AG08396 (cell line): ENCODE measurements at places on chromosomes 1 and 21.

GRCh38 chr1:160835751-160836150 lies 26.9 kb downstream of the CD244 start:
- DNase-seq, result no peak

- DNase-seq, result no peak
These were observed 111.5 kb downstream of the ZFYVE9 start for GRCh38 chr1:52253421-52253820.

- DNase-seq, result no peak
These were observed 82.9 kb upstream of the POU3F1 start for GRCh38 chr1:38129473-38129872.

DNA sequence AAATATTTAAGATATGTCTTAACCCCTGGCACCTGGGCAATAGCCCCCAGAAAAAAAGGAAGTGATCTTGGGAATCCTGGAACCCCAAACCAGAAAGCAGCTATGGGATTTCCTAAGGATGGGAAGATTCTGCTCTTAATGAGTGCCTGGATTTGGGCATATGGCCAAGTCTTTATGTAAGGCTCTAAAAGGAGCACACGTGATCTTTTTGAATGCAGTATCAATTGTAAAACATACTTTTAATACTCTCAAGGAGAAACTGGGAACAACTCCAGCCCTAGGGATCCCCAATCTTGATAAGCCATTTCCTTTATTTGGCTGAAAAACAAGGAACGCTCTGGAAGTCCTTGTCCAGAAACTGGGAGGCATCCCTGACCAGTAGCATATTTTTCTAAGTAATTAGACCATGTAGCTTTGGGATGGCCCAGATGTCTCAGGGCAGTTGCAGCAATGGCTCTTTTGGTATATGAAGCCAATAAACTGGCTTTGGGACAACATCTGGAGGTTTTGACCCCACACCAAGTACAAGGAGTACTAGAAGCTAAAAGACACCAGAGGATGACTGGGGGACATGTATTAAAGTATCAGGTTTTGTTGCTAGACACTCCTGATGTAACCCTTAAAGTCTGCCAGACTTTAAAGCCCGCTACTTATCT lies 80.9 kb upstream of the KIAA0040 start:
- no peak for DNase-seq

DNA sequence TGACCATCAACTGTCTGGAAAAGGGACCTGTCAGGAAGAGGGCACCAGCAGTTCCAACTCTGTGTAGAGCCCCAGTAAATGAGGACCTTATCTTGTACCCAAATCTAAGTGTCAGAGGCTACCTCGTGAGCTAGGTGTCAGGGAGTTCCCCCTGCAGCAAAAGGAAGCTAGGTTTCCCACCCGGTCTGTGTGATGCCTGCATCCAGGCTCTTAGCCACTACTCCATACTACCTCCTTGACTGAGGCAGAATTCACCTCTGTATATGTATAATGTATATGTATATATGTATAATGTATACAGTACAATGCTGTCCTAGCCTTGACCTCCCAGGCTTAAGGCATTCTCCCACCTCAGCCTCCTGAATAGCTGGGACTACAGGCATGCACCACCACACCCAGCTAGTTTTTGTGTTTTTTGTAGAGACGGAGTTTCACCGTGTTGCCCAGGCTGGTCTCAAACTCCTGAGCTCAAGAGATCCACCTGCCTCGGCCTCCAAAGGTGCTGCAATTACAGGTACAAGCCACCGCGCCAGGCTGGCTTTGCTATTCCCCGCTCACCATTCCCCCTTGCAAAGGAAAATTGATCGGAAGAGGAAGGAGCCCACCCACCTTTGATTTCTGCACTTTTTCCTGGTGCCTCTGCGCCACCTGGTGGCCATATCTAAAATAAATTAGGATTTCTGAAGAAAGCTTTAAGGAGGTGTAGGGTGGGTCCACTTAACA lies 15.7 kb upstream of the LUZP1 start:
- no peak for DNase-seq

GRCh38 chr1:175364424-175365076 lies 172.0 kb upstream of the KIAA0040 start:
- no peak for DNase-seq

GRCh38 chr1:226736001-226736907 lies 2.8 kb downstream of the ITPKB start:
- no peak for DNase-seq

DNA sequence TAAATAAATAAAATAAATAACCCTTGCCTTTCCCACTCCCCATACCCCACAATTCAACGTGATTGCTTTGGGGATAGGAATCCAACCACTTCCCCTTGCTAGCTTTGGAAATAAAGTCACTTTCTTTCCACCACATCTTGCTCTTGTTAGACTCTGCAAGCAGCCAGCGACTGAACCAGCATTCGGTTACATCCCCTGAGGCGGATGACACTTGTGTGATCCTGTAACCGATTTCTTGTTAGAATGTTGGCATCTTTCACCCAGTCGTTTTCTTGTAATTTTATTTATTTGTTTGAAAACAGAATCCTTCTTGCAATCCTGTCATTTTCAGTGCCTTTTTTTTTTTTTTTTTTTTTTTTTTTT lies 1.6 kb upstream of the IFNGR2 start:
- no peak for DNase-seq

DNA sequence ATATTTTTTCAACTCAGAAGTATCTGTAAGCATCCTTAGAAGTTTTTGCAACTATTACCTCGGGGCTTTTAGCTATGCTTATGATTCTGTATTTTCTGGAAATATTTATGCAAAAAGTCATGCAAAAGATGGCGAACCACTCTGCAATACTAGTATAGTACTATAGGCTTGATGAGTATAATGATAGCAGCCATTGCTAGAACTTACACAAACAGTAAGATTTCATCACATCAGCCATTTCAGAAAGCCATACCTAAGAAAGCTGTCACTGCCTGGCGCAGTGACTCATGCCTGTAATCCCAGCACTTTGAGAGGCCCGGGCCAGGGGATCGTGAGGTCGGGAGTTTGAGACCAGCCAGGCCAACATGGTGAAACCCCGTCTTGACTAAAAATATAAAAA lies 227.1 kb downstream of the LRRC7 start:
- DNase-seq, result no peak

- DNase-seq, result no peak
These were observed 106.3 kb upstream of the CACHD1 start for GRCh38 chr1:64363616-64364015.

GRCh38 chr1:170959385-170959784 lies 24.1 kb downstream of the MROH9 start:
- peak; percentile 13 for DNase-seq

GRCh38 chr1:62621907-62622306 lies 24.6 kb downstream of the ANGPTL3 start:
- peak; percentile 60 for DNase-seq
